ENCODE measurements at places on chromosomes 5 and 9. TPM values are rescaled to one million over a fixed set of nuclear protein-coding genes. Genes with fewer than 3 reads are reported as not detected.

Gene REEP2
- 0.52 TPM for total RNA-seq

Gene PRSS3
- not detected for total RNA-seq

Gene NUDCD2
- total RNA-seq = 17.9 TPM

Gene SCGB3A2
- 76.6 TPM for total RNA-seq

Gene GABBR2
- 0.41 TPM for total RNA-seq

Gene JMY
- 11.4 TPM for total RNA-seq

Gene CCNI2
- total RNA-seq = 1.8 TPM

Gene ARSI
- total RNA-seq = 6.6 TPM

DNA sequence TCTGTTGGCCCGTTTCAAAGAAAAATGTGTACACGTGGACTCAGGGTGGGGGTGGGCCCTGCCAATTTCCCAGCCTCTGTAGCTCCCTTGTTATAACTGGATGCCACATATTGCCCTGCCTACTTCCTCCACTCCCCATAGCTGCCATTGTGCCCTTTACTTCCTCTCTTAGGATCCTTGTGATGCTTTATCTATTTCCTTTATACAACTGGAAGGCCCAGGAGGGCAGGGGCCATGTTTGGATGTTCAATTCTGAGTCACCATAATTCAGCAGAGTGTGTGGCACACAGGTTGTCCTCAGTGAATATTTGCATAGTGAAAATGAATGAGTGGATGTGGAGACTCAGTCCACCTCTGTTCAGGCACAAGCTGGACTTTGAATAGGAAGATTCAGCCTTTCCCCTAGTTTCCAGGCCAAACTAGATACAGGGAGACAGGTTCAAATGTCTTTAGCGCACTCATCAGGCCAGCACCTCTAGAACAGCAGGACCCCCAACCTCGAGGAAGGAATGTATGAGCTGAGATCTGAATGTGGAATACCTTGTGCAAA is 10.6 kb upstream of the FEM1C start:
- H3K4me3 ChIP-seq = no peak overlapping the region
- DNase-seq = no peak
- H3K4me1 ChIP-seq = peaks cover 7% of the 10 kb centered on the region
- no peaks in the 10 kb centered on the region for H3K36me3 ChIP-seq

DNA sequence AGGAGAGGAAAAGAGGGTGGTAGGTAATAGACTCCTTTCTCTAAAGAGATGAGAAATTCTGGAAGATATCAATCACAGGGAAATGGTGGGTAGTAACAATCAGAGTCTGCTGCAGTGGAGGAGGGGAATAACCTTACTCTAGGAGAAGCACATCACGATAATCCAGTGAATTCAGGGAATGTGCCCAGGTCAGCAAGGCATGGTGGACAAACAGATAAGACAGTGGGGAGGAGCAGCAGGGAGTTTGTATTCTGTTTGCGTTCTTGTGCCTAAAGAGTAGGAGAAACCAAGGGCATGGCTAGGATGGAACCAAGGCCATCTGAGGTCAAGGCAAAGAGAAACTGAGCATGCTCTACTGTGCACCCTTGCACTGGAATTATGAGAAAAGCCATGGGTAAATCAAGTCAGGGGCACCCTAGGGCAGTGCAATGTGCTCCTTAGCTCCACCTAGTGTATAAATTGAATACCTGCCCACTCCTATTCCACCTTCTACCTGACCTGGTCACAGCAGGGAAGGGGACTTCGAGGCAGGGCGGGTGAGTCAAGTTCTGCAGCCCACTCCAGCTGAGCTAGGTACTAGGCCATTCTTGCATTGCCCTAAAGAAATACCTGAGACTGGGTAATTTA is 31.6 kb downstream of the RETREG1 start:
- H3K4me3 ChIP-seq = no peak overlapping the region
- H3K27ac ChIP-seq = no peak overlapping the region
- no peaks in the 10 kb centered on the region for H3K36me3 ChIP-seq
- no peaks in the 10 kb centered on the region for H3K4me1 ChIP-seq
- no peak for DNase-seq

DNA sequence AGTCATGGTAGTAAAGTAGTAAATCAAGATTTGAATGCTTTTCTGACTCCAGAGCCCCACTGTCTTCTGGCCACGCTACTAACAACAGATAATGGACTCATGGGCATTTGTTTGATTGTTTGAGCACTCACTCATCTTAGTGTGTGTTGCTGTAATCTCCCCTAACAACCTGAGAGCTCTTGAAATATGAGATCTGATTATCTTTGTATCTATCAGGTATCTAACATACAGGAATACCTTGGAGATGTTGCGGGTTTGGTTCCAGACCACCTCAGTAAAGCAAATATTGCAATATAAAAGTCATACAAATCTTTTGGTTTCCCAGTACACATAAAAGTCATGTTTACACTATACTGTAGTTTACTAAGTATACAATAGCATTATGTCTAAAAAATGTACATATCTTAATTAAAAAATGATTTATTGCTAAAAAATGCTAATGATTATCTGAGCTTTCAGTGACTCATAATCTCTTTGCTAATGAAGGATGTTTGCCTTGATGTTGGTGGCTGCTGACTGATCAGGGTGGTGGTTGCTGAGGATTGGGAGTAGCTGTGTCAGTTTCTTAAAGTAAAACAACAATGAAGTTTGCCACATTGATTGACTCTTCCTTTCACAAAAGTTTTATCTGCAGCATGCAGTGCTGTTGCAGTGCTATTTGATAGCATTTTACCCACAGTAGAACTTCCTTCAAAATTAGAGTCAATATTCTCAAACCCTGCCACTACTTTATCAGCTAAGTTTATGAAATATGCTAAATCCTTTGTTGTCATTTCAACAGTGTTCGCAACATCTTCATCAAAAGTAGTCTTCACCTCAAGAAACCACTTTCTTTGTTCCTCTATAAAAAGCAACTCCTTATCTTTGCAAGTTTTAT is 92.2 kb downstream of the ZNF462 start:
- no peak for DNase-seq
- no peaks in the 10 kb centered on the region for H3K36me3 ChIP-seq
- H3K27me3 ChIP-seq = no peaks in the 10 kb centered on the region
- H3K4me3 ChIP-seq = no peak overlapping the region
- H3K27ac ChIP-seq = no peak overlapping the region

DNA sequence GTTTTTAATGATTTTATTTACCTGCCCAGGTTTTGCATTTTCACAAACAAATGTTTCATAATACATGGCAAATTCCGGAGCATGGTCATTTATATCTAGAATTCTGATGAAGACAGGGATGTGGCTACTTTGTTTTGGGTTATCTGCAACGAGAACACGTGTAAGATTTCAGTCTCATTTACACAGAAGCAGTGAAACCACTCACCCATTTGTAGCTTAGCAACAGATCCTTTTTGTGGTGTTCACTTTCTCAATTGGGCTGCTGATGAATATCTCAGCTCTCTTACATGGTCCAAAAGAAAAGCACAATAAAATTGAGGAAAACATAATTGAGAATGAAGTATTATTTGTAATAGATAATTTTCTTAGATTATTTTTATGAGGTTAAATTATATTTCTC is 148.6 kb downstream of the CDH9 start:
- H3K4me3 ChIP-seq = no peak overlapping the region
- H3K27me3 ChIP-seq = no peaks in the 10 kb centered on the region
- H3K4me1 ChIP-seq = no peaks in the 10 kb centered on the region
- no peak overlapping the region for H3K27ac ChIP-seq

DNA sequence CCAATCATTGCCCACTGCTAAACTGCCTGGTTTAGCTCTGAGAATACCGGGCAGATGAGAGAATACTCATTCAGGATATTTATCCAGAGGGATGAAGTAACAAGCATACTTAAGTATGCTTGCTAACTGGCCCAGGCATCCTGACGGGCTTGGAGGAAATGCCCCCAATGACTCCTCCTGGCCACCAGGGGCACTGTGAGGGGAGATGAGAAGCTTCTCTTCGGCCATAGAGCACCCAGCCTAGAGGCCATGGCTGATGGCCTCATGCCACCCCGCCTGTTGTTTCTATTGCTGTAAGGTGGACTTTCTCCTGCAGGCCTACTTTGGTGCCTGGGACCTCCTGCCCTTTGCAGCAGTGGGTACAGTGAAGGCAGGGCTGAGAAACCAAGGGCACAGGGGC is 134.5 kb upstream of the FSTL4 start:
- no peak for DNase-seq
- no peaks in the 10 kb centered on the region for H3K36me3 ChIP-seq
- H3K27me3 ChIP-seq = no peaks in the 10 kb centered on the region
- no peaks in the 10 kb centered on the region for H3K4me1 ChIP-seq
- H3K27ac ChIP-seq = no peak overlapping the region

GRCh38 chr9:19457693-19458009 is 48.8 kb downstream of the ACER2 start:
- DNase-seq = no peak
- no peak overlapping the region for H3K27ac ChIP-seq
- H3K4me1 ChIP-seq = peaks cover 11% of the 10 kb centered on the region
- no peaks in the 10 kb centered on the region for H3K36me3 ChIP-seq
- H3K4me3 ChIP-seq = no peak overlapping the region

DNA sequence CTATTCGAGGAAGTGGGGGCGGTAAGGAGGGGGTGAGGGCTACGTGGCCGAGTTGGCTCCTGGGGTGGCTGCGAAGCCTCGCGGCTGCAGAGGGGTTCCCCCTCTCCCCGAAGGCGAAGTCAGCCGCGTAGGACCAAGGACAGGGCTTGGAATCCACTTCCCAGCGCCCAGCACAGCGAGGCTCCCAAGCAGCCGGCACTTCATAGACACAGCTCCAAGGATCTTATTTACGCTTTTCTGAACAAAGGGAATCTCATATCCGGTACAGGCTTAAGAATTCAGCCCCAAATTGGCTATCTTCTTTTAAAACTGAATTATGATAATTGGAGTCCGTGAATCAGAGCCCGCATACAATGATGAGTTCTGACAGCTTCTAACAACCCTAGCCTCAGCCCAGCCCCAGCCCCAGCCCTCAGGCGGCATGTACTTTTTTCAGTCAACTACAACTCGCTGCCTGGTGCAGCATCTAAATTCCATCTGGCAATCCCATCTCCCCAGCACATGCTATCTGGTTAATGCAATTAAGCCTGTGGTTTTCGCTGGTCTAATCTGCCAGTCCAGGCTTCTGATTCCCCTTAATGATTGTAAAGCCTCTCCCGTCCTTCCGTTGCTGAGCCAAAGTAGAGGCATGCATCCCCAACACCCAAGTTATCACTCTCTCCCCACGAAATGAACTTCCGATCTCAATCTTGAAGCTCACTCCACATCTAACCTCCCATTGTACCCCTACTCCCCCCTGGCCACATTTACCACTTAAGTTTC is 1.0 kb downstream of the ELAVL2 start:
- H3K4me1 ChIP-seq = peaks cover 8% of the 10 kb centered on the region
- no peak overlapping the region for H3K27ac ChIP-seq
- H3K36me3 ChIP-seq = no peaks in the 10 kb centered on the region

DNA sequence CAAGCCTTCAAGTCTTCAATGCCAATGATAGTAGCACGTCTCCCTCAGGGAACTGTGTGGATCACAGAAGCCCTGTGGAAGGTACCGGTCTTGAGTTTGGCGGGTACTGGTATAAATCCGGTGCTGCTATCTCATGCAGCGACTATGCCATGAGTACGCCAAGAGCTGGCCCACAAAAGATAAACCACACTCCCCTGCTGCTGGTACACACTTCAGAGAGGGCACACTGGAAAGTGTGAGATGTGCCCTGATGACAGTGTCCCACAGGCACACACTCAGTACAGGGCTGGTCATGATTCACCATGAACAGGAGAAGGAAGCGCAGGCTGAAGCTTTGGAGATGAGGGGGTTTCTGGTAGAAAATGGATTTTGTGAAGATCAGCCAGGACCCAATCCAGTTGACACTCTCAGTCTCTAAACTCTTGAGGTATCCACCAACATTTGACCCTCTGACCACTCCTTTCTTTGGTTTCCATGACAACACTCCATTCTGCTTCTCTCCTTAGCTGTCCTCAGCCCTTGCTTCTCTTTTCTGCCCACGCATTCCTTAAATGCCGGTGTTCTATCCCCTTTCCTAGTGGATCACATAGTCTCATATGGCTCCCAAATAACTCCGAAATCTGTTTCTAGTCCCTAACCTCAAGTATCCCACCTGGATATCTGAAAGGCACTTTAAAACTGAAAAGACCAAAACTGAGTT is 5.1 kb downstream of the AMACR start:
- peaks cover 21% of the 10 kb centered on the region for H3K4me1 ChIP-seq
- no peak overlapping the region for H3K4me3 ChIP-seq
- peaks cover 4% of the 10 kb centered on the region for H3K36me3 ChIP-seq
- no peaks in the 10 kb centered on the region for H3K27me3 ChIP-seq
- H3K27ac ChIP-seq = peak overlapping the region; percentile 82

DNA sequence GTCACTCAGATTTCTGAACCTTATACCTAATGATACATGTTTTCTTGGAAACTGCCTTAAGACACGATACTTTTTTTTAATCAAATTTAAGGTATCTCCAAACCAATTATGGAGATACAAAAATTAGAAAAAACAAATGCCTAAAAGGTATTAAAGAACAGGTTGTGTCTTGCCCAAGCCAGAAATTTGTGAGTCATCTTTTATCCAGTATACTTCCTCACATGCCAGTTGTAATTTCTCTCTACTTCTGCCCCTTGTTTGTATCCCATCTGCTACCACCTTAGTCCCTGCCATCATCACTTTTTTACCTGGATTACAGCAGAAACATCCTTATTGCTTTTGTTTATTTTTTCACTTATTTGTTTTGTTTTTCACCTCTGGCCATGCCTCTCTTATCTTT is 571.2 kb upstream of the DAB2 start:
- H3K4me3 ChIP-seq = no peak overlapping the region
- DNase-seq = no peak
- no peaks in the 10 kb centered on the region for H3K36me3 ChIP-seq
- no peaks in the 10 kb centered on the region for H3K4me1 ChIP-seq
- no peak overlapping the region for H3K27ac ChIP-seq
- peaks cover 7% of the 10 kb centered on the region for H3K27me3 ChIP-seq

GRCh38 chr5:176532795-176533194 is 4.4 kb downstream of the RNF44 start:
- peak overlapping the region; percentile 99 for H3K27ac ChIP-seq
- peaks cover 43% of the 10 kb centered on the region for H3K36me3 ChIP-seq
- DNase-seq = no peak
- no peak overlapping the region for H3K4me3 ChIP-seq
- H3K27me3 ChIP-seq = no peaks in the 10 kb centered on the region
- peaks cover 29% of the 10 kb centered on the region for H3K4me1 ChIP-seq

- H3K36me3 ChIP-seq = no peaks in the 10 kb centered on the region
- H3K4me1 ChIP-seq = peaks cover 32% of the 10 kb centered on the region
- H3K4me3 ChIP-seq = no peak overlapping the region
- H3K27ac ChIP-seq = no peak overlapping the region
- no peaks in the 10 kb centered on the region for H3K27me3 ChIP-seq
- DNase-seq = no peak
Measured at GRCh38 chr5:10580531-10581423, 16.9 kb downstream of the ANKRD33B start.

GRCh38 chr9:17816431-17817027 is 237.7 kb downstream of the SH3GL2 start:
- DNase-seq = no peak
- H3K36me3 ChIP-seq = no peaks in the 10 kb centered on the region
- H3K27ac ChIP-seq = no peak overlapping the region
- H3K27me3 ChIP-seq = no peaks in the 10 kb centered on the region
- no peak overlapping the region for H3K4me3 ChIP-seq

Data from left lung (tissue), 14 donors.